ENCODE measurements at places on chromosomes 2 and 18. TPM values are rescaled to one million over a fixed set of nuclear protein-coding genes. Genes with fewer than 3 reads are reported as not detected.

The SERPINB4 gene
- not detected for total RNA-seq

The ALPP gene
- not detected for total RNA-seq

GRCh38 chr18:69172046-69172445 is 228.6 kb upstream of the DOK6 start:
- no peak for DNase-seq

GRCh38 chr2:39499336-39499735 is 62.3 kb upstream of the MAP4K3 start:
- no peak for DNase-seq

DNA sequence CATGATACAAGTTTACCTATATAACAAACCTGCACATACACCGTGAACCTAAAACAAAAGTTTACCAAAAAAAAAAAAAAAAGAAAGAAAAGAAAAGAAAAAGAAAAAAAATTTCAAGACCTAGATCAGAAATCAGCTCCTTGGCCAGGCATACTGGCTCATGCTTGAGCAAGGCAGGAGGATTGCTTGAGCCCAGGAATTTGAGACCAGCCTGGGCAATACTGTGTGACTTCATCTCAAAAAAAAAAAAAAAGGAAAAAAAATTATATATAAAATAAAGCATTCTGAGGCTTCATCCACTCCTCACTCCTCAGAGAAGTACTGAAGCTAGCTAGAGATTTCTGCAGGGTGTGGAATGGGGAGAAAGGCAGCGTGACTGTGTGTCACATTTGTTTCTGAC is 11.8 kb upstream of the PROC start:
- DNase-seq, result no peak

Data from ascending aorta (tissue), 2 donors.